ENCODE measurements at places on chromosomes 5 and 9.

DNA sequence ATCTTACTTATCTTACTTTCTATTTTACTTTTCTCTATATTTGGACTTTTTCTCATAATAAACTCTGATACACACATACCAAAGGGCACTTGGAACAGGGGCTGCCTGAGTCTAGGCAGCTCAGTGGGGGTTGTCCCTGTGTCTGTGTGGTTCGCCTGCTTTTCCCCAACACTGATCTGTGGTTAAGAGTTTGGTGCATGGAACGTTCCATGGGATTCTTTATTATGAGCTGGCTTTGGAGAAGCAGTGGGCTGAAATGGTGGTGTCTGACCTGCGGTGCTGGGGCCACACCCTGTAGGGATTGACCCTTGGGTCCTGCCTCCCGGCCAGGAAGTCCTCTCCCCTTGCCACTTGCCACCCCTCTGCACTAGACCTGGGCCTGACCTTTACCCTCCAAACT, 47.4 kb downstream of the ANKRD33B start:
- DNase-seq = no peak

DNA sequence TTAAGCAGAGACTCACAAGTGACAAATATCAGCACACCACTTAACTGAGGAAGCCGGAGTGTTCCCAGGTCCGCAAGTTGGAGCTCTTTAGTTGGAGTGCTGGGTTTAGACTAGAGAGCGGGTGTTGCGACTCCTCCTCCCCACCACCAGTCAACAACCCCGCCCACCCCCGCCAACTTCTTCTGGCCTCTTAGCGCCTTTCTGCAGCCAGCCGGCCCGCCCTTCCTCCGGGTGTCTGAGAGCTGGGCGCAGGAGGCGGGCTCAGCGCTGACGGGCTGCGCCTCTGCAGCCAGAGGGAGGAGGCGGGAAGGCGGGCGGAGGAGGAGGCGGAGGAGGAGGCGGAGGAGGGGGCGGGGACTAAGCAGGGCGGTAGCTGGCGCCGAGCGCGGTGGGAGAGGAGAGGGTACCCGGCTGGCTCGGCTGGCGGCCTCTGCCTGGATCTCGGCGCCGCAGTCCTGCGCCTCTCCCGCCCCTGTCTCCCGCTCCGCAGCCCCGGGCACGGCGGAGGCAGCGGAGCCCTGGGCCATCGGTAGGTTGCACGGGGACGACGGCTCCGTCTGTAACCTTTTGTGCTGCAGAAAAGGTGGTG, at the start of gene MACIR:
MACIR (plus strand) TSS at position 396 of the 589 bp plus-strand sequence. CDS start 17,157 bp downstream, outside the sequence.
- DNase-seq = peak; percentile 88

GRCh38 chr5:114830114-114830513, 339.6 kb downstream of the TRIM36 start:
- no peak for DNase-seq

- no peak for DNase-seq
These were observed 169.9 kb downstream of the SLC28A3 start for GRCh38 chr9:84170521-84171141.

- no peak for DNase-seq
These were observed 225.6 kb downstream of the ARHGEF28 start for GRCh38 chr5:73851471-73852181.

DNA sequence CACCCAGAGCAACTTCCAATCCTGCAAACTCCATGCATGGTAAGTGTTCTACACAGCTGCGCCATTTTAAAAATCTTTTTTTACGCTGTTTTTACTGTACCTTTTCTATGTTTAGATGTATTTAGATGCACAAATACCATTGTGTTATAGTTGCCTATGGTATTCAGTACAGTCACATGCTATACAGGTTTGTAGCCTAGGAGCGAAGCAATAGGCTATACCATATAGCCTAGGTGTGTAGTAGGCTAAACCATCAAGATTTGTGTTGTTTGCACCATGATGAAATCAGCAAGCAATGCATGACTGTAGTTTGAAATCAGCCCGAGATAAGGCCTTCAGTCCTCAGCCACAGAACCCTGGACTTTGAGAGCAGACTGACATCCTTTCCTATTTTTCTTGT, 101.2 kb downstream of the LIX1 start:
- no peak for DNase-seq

GRCh38 chr5:53712327-53712726, 151.9 kb downstream of the NDUFS4 start:
- no peak for DNase-seq

GRCh38 chr5:123517476-123517875, 5.5 kb downstream of the CSNK1G3 start:
- no peak for DNase-seq

DNA sequence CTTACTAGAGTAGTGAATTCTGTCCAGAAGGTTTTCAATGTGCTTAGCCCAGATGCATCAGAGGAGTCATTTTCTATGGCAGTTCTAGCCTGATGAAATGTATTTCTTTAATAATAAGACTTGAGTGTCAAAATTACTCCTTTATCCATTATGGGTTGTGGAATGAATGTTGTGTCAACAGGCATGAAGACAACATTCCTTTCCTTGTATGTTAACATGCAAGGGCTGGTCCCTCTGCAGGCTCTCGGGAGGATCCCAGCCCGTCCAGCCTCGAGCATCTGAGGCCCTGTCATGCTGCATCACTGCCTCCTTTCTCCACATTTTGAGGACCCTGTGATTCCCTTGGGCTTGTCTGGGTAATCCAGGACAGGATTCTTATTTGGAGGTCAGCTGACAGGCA, 42.9 kb upstream of the FAM120AOS start:
- no peak for DNase-seq

- no peak for DNase-seq
These were observed 64.8 kb downstream of the SHB start for GRCh38 chr9:38003946-38004808.

All from activated naive CD4-positive, alpha-beta T cell treated with anti-CD3 and anti-CD28 coated beads, Interleukin-2, amount 50 U/mL, for 16 hours (primary cell).